Activated gamma-delta T cell treated with Interleukin-2 at 50 U/mL for 16 hours (primary cell): ENCODE measurements at places on chromosomes 16 and 17.

GRCh38 chr17:45289301-45290268 lies 27.2 kb downstream of the MAP3K14 start:
- no peak for DNase-seq

GRCh38 chr17:81328978-81329926 lies 34.1 kb upstream of the SLC38A10 start:
- DNase-seq = no peak

DNA sequence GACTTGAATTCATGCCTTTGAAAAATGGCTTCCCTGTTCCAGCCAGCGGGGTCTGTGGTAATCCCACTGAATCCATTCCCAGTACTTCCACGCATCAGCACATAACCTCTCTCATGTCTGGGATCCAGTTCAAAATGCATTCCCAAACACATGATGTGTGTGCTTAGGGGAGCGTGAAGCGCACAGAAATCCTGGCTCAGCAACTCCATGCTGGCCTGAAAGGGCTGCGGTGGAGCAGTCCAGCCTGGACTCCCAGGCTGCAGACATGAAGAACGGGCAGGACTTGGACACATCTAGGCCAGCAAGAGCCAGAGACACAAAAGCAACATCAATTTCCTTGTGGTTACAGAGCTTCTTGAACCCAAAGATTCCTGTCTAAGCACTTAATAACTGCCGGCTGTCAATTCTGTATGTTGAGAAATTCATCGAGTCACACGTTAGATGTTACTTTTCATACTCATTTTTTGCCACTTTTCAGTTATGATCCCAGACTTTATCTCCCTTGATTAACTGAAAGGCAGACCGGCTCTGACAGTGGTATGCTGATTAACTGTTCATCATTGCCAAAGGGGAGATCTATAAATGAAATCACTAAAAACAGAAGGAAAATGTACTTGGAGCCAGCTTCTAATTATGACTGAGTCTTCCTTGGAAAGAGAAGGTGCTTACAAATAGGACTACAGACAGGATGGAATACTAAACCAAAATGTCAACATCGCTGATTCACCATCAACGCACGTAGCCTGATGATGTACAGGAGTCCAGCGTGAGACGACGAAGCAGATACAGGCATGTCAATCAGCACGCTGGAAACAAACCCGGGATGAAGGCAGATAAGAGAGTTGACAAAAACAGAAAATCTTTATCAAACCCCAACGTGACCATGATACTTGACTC lies 23.0 kb downstream of the NSMCE1 start:
- no peak for DNase-seq

DNA sequence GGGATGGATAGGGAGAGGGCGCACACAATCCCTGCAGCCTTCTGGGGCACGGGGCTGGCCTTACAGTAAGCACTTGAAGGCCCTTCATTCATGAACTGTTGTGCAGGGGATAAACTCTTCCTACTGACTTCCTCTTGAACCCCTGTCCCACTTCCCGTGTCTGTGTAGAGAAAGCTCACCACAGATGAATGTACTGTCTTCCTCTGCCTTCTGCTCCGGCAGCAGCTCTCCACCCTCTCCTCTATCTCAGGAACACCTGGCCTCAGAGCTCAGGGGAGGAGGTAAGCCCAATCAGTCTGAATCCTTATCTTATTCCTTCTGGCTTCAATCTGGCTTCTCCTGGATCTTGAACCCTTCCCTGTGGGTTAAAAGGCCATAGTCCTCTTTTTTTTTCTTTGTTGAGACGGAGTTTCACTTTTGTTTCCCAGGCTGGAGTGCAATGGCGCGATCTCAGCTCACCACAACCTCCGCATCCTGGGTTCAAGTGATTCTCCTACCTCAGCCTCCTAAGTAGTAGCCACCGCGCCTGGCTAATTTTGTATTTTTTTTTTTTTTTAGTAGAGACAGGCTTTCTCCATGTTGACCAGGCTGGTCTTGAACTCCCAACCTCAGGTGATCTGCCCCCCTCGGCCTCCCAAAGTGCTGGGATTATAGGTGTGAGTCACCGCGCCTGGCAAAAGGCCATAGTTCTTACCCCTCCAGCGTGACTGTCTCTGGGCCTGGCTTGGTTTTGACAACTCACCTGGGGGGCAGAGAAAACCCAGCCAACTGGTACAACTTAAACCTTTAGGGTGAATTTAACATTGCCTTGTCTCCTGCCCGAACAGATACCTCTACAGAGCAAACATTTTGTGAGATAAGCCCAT lies 7.2 kb upstream of the SLC52A1 start:
- DNase-seq = no peak
